ENCODE measurements at places on chromosomes 11 and 22.

- no peak for DNase-seq
Measured at GRCh38 chr11:74493791-74494630, 487 bp upstream of the LIPT2 start.

DNA sequence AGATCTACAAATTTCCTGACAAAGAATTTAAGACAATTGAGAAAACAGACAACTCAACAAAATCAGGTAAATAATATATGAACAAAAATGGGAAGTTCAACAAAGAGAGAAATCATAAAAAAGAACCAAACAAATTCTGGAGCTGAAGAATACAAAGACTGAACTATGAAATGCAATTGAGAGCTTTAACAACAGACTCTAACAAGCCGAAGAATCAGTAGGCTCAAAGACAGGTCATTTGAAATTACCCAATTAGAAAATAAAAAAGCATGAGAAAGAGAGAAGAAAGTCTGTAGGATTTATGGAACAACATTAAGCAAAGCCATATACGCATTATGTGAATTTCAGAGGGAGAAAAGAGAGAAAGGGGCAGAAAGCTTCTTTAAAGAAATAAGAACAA, 72.8 kb downstream of the TBC1D22A start:
- DNase-seq, result no peak

- DNase-seq, result peak; percentile 33
Measured at GRCh38 chr11:65496304-65497140, 2.3 kb upstream of the MALAT1 start.

- DNase-seq, result no peak
Measured at GRCh38 chr11:63897459-63898146, 19.4 kb downstream of the RCOR2 start.

DNA sequence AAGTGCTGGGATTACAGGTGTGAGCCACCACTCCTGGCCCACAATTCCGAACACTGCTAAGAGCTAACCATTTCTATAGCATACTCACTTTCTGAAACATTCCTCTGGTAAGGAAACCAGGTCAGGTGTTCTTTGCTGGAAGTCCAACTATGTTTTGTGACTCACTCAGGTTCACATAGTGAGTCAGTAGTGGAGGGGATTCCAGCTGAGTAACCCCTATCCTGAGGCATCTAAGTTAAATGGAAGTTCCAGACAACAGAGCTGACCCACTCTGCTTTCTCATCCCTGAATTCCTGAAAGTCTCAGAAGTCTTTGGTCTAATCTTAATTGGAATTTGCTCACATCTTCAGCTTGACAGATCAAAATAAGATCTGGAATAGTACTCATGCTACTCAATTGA, 3.0 kb upstream of the CHRNA10 start:
- DNase-seq, result no peak

- DNase-seq, result no peak
Measured at GRCh38 chr11:7890417-7891172, 40.5 kb downstream of the OR10A6 start.

GRCh38 chr11:36215693-36216060, 73.5 kb downstream of the COMMD9 start:
- no peak for DNase-seq

DNA sequence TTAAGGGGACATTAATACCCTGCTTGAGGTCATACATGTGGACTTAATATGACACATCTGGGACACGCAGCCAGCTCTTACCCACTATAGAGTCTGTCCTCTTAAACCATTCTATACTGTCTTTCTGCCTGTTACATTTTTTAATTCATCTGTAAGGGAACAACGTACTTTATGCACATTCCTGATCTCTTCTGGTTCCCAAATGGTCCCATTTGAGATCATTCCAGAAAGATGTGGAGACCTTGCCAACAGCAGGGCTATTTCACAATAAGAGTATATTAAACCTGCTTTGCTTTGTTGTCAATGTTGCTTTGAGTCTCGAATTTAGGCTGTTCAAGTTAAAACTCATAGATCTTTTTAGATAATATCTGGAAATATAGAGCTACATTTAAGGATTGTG, 332.2 kb upstream of the RAG2 start:
- DNase-seq, result no peak

GRCh38 chr11:66494935-66495334, 14.7 kb downstream of the DPP3 start:
- no peak for DNase-seq

DNA sequence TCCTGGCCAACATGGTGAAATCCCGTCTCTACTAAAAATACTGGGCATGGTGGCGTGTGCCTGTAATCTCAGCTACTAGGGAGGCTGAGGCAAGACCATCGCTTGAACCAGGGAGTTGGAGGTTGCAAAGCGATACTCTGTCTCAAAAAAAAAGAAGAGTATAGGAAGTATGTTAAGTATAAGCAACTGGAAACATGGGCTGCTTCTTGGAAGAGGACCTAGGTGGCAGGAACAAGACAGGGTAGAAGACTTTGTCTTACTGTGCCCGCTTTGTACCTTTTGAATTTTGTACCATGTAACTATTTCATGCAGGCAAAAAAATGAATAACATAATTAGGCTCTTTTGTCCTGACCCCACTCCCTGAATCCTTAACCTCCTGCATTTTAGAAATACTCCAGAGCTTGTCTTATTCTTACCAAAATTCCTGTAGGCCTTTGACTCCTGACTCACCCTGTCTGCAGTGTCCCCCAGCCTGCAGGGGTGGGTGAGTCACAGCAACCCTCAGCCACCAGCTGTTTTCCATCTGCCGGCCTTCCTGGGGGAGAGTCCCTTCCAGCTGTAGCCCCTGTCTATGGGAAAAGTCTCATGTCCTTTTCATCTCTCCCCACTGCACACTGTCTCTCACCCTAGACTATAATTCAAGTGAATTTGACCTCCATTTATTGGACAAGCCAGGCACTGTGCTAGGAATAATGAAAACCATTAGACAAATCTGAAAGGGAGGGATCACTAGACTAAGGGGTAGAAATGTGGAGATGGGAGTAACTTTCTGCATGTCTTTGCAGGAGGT, 41.8 kb downstream of the TXN2 start:
- peak; percentile 75 for DNase-seq

DNA sequence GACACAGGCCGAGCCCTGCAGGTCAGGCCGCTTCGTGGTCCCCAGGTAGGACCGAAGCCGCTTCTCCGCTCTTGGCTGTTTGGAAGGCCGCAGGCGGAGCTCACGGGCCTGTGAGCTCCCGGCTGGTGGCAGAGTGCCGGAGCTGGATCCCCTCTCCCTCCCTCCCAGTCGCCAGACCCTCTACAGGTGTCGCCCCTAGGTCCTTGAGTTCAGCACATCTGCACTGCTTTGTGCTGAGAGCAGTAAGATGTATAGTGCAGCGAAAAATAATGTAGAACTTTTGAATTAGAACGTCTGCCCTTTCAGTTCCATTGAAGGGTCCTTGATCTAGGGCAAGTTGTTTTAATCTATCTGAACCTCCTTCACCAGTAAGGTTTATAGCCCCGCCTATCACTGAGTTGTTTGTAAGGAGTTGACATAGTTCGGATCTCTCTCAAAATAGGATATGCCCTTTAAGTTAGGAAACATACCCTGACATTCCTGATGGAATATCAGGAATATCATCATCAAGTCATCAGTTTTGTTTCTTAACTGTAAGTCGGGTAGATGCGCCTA, 419 bp downstream of the ANKRD49 start:
- no peak for DNase-seq

DNA sequence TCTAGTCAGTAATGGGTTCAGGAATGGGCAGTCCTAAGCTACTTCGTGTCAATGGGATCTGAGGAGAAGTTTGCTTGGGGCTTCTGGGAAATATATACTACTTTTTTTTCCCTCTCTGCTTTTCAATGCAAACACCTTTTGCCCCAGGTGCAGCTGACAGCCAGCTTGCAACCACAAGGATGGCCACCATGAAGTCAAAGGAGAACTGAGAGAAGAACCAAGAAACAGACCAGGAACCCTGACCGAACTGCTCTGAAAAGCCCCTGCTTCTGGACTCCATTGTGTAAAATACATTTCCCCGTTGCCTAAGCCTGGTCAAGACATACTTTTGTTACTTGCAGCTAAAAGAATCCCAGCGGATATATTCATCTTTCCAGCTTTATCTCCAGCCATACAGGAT, 20.1 kb upstream of the CD44 start:
- DNase-seq, result no peak

- DNase-seq, result no peak
Measured at GRCh38 chr11:104916442-104916841, 18.2 kb upstream of the CASP12 start.

DNA sequence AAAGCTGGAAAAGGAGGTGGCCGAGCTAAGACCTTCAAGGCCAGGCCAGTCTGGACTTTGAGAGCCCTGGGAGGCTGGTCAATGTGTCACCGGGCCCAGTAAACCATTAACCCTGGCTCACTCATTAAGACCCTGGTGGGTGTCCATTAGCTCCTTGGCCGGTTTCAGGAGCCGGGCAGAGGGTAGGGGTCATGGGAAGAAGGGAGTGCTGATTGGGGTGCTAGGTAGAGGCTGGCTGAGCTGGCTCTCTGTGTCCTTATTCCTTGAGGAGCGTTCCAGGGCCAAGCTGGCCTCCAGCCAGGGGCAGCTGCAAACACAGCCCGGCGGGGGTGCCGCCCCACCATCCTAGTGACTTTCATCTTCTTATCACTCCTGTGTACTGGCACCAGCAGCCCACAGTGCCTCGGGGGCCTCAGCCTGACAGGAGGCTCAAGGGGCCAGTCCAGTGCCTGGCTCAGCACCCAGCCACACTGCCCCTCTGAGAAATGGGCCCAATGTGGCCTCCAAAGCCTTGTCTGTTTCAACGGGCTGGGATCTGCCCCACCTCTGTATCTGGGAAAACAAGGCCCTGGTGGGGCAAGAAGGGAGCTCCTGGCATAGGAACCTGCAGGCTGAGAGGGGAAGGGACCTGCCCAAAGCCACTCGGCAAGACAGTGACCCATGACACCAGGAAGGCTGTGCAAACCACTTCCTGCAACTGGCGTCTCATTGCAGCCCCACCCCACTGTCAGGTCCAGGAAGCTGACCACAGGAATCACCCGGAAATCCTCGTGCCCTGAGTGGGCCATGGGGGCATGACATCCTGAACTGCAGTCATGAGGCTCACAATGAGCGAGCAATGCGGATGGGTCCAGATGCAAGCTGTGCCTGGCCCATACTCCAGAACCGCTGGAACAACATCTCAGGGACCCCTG, 15.1 kb upstream of the RGL4 start:
- DNase-seq, result peak; percentile 53

DNA sequence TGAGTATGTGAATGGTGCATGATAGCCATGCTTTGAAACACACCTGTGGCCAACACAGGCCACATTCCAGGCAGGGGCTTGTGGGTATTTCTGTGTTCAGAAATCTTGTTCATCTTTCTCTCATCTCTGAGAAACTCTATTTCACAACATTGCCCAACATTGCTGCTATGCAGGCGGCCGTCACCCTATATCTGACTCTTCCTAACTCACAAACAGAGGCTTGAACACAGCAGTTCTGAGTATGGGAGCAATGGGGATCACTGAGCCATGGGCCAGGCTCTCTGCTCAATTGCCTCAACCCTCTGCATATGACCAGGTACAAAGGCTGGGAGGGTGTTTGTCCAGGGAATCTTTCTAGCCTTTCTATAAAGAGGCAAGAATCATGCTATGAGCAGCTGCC, 259.9 kb downstream of the BUD13 start:
- DNase-seq, result no peak

- peak; percentile 47 for DNase-seq
Measured at GRCh38 chr11:114317787-114318137, 21.6 kb downstream of the NNMT start.

Data from left ventricle myocardium superior (tissue), 1 donor.